ENCODE measurements at places on chromosomes 1 and 21.
A peak's percentile ranks its signal among the peaks of the same experiment; 100 is the strongest.

GRCh38 chr21:16536643-16537434, 807.1 kb downstream of the USP25 start:
- no peak for DNase-seq

GRCh38 chr1:10852998-10853520, 56.6 kb upstream of the CASZ1 start:
- no peak for DNase-seq

- no peak for DNase-seq
Measured at GRCh38 chr1:200628223-200628881, 7.8 kb upstream of the KIF14 start.

DNA sequence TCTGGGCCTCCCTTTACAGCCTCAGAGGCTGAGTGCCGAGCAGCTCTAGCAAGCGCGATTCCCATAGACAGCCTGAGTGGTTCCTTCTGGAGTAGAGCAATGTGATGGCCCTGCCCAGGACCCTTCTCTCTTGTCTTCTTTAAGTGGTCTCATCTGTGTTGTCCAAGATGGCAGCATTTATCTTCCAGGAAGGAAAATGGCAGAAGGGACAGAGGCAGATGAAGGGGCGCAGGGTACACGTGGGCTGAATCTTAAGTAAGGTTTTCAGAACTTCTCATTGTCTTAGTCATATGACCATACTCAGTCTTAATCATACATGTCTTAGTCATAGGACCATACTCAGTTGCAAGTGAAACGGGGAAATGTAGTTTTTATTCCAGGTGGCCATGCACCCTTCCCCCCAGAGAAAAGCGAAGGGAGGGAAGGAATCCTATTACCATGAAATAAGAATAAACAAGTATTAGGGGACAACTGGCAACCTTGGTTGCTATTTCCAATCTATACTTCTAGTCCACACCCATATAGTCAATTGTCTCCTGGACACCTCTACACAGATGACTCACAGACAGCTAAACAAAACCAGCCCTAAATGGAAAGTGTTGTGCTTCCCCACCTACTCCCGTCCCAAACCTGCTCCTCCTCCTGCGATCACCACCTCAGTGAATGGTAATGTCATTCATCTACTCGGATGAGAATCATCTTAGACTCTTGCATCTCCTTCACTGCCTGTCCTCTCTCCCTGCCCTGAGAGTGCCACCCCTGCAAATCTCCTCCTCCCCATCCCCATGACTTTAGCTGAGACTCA, 13.3 kb downstream of the OVAAL start:
- DNase-seq, result no peak

- DNase-seq, result no peak
Measured at GRCh38 chr1:212415107-212415841, 588 bp upstream of the PACC1 start.

DNA sequence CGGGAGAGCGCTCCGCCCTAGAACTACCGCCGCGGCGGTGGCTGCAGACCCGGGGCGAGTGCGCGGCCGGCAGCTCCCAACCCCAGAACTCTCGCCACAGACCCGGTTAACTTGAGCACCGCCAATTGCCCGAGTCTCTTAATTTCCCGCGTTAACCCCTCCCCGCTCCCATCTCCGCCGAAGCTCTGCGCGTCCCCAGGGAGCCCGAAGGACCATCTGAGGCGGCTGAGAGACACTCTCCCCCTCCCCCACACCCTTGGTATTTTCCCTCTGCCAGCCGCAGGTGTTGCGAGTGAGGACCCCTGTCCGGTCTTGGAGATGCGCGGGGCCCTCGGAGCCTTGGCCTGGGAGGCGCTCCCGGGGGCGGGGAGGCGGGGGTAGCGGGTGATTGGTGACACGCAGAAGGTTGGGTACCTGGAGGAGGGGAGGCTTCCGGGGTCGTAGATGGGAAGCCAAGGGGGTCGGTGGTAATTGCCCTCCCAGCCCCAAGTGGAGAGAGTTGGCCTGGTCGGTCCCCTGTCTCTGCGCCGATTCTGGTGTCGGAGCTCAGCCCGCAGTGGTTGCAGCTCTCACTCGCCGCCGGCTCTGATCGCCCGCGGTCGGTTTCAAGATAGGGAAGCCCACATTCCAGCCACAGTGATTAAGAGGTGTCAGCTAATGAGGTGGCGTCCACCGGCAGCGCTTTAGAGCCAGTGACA, 858 bp upstream of the SUSD4 start:
- DNase-seq, result peak; percentile 26

DNA sequence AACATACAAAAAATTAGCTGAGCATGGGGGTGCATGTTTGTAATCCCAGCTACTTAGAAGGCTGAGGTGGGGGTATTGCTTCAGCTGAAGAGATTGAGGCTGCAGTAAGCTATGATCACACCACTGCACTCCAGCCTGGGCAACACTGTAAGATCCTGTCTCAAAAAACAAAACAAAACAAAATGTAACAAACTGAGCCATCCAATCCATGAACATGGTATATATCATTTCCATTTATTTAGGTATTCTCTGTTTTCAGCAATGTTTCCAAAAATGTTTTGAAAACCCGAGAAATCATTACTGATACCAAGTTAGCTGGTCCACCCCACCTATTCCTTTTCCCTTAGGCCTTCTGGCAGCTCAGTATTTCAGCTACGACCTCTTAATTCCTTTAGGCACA, 18.4 kb downstream of the ATPAF1 start:
- DNase-seq, result no peak

DNA sequence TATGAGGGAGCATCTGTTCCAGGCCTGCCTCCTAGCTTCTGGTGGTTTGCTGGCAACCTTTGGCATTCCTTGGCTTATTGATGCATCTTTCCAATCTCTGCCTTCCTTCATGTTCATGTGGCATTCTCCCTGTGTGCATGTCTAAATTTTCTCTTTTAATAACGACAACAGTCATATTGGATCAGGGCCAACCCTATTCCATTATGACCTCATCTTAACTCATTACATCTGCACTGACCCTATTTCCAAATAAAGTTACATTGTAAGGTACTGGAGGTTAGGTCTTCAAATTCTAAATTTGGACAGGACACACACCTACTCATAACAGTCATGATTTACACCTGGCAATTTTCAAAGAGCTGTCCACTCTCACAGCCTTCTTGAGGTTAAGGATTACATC, 117.2 kb upstream of the FGGY start:
- no peak for DNase-seq

GRCh38 chr1:240572328-240572727, 39.6 kb downstream of the GREM2 start:
- DNase-seq, result no peak

GRCh38 chr1:201447903-201448871, 20.8 kb downstream of the PHLDA3 start:
- peak; percentile 71 for DNase-seq

DNA sequence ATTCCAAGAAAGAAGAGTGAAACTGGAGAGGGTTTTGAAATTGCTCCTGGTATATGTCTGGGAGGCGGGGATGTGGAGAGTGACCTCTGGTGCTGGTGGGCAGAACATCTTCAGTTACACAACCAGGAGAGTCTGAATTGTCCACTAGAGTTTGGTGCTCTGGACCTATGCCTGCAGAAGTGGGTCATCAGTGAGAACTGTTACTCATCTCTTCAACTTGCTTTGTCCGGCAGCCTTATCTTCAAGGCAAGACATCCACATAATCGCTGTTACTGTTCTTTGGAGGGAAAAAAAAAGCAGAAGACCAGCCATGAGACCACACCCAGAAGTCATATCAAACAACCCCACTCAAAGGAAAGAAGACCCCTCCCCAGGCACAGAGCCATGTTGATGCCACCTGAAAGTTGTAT, 14.9 kb downstream of the SH2D1B start:
- no peak for DNase-seq

GRCh38 chr1:230500063-230500462, 73.9 kb upstream of the PGBD5 start:
- no peak for DNase-seq

GRCh38 chr1:159828176-159828575, 1.5 kb downstream of the SLAMF8 start:
- DNase-seq, result no peak

GRCh38 chr1:10132852-10133251, 77.5 kb upstream of the KIF1B start:
- DNase-seq, result no peak

- DNase-seq, result no peak
Measured at GRCh38 chr1:236953151-236953700, 51.0 kb downstream of the MT1HL1 start.

DNA sequence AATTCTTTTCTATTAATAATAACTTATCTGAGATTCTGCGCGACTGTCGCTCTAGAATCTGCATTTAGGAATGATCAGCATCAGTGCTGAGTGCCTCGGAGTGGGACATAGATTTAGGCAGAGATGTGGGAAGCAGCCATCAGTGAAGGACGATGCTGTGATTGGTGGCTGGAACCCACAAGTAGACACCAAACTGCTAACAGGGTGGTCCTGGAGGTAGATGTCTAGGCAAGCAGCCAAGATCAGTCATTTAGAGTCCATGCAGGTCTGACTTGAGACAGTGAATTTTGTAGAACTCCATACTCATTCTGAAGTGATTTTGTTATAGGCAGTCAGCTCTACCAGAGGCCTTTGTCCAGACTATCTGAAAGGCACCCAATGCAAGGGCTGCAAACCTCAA, 51.8 kb upstream of the LYST start:
- DNase-seq, result no peak

All from hematopoietic multipotent progenitor cell (in vitro differentiated cells).